AG09319 (cell line): ENCODE measurements at places on chromosomes 6 and 20.

- no peak for DNase-seq
Measured at GRCh38 chr20:53574259-53574789, 19.3 kb downstream of the ZNF217 start.

DNA sequence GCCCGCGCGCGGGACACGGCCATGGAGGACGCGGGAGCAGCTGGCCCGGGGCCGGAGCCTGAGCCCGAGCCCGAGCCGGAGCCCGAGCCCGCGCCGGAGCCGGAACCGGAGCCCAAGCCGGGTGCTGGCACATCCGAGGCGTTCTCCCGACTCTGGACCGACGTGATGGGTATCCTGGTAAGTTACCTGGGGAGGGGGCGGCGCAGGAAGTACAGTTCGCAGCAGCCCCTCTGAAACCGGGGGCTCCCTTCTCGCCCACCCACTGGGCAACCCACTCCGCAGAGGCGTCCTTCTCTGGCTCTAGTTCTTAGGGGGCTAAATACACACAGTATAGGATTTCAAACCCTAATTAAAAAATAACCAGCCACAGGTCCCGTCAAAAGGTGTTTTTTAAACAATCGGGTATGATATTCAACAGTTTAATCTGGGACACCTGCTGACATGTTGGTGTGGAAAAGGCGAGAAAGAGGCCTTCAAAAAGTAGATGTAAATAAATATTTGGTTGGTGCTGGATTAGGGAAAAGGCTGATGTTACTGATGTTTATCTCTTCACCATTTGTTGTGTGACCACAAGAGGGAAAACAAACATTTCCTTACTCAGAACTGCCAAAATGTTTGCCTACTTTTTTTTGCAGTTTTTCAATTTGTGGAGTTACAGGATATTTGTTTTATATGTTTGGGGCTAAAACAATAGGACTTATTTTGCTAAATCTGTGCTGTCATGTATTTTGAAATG is 577 bp downstream of the SASH1 start:
- DNase-seq, result no peak

DNA sequence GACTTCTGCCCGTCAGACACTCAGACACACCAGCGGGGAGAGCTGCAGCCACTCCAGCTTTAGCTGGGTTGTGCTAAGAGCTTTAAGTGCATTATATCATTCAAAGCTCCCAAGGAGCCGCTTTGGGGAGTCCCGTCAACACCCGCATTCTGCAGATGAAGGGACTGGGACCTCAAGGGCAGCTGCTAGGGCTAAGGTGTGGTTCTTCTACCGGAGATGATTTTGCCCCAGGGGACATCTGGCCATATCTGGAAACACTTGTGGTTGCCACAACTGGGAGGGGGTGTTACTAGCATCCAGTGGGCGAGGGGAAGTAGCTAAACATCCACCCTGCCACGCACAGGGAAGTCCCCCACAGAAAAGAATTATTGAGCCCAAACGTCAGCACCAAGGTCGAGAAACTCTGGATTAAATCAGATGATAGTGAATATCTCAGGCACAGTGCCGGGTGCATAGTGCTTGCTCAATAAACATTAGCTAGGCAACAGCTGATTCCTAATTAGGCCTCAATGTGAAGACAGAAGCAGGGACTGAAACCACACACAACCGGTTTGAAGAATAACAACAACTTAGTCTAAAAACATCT is 29.6 kb downstream of the PMEPA1 start:
- no peak for DNase-seq

DNA sequence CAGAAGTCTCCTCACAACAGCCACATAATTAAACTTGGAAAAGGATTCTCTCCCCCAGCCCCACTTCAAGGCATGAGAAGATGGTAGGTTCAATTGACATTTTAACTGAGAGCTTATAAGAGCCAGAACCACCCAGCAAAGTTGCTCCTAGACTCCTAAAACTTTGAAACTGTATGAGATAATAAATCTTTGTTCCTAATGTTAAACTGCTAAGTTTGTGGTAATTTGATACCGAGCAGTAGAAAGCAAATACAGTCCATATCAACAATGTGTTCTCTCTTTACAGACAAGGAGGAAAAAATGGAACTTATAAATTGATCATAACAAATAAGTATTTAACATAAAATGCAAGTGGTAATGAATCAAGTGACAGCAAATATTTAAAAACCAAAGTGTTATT is 831.8 kb downstream of the MAFB start:
- DNase-seq, result no peak

GRCh38 chr6:52305411-52305810 is 20.9 kb upstream of the MCM3 start:
- no peak for DNase-seq

DNA sequence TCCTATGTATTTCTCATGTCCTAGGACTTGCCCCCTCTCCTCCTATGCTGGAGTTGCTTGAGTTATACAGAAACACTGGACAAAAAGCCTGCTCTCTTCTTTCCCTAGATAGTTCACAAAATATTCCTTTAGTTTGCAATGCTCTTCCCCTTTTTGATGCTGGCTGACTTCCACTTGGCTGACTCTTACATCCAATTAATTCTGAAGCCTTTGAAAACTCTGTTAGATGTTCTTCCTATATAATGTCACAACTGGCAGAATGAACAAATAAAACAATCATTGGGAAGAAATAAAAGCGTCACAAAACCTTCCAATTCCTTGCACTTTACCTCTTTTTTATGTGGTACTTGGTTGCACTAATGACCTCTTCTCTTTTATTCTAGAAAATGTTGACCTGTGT is 253.8 kb upstream of the CITED2 start:
- no peak for DNase-seq

DNA sequence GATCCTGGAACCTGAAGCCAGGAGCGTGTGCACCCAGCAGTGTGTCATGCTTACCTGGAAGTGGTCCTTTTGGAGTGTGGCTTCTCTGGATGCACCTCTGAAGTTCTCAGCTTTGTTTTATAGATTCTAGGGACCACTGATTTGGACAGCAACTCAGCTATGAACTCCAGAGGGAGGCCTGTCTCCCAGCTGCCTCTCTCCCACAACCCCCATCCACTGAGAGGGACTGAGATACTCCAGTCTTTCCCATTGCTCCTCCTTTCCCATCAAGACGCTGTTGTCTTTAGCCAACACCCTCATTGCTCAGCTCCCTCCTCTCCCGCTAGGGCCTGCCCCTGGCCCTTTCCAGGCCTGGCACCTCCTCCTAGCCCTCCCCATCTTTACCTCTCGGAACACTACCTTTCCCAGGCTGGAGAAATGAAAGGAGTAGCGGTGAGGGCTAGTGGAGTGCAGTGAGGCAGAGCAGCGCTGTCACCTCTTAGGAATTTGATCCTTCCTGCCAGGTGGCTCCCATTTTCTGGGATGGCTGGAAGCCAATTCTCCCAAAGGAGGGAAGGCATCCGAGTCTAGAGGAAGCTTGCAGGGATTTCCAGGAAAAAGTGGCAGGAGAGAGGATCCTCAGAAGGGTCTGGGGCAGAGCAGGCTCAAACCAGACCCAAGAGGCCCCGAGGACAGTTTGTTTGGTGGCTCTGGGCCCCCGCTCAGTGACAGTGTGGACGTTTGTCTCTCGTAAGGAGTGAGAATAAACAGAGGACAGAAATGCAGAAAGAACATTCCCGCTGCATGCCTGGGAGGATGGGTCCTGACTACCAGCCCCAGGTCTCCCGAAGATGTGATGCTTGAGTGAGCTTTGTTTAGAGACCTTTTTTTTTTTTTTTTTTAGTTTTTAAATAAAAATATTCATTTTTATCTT is at the start of gene LRRN4:
LRRN4 (minus strand) TSS at position 285 of the 913 bp plus-strand sequence. CDS start 1,261 bp downstream, outside the sequence.
- no peak for DNase-seq
